ENCODE measurements at places on chromosomes 3 and 15.
A peak's percentile ranks its signal among the peaks of the same experiment; 100 is the strongest.

DNA sequence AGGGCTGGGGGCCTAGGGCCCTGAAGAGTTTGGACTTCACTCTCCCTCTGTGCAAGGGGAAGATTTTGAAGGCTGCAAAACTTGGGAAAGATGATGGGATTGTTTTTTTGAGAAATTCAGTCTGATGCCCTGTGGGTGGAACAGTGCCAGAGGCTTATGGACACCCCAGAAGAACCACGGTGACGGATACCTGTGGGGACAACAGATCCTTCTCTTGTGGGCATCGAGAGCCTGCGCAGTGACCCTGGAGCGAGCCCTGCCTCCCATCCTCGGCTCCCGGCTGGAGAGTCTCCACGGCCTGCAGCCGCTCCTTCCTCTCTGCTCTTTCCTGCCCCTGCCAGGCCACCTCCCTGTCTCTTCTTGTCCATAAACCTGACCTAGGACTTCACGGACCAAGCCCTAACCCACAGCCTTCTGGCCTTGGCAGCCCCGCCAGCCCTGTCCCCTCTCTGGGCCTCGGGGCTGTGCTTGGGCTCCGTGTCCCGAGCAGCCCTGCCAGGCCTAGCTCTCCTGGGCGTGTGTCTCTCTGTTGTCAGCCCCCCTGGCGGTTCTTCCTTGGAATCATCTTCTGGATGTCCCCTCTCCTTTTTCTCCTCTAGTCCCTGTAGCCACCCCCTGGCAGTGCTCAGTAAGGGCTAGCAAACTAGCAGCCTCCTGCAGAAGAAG lies 98.4 kb downstream of the VGLL4 start:
- DNase-seq = no peak

- no peak for DNase-seq
These were observed 379.9 kb upstream of the RASGRP1 start for GRCh38 chr15:38944536-38944935.

DNA sequence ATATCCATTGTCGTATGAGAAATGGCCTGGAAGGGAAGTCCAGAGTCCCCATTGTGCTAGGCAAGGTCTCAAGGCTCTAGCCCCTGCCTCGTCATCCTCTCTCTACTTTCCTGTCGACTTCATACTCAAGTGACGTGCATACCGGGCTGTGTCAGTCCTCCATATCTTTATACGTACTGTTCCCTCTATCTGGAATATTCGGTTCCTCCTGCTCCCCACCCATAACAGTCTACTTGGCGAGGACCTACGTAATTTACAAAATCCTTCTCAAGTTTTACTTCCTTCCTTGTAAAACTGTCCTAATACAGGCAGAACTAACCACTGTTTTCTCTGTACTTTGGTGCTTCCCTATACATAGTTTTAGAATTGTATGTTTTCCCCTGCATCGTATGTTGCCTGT lies 2.2 kb upstream of the ALPK3 start:
- no peak for DNase-seq

DNA sequence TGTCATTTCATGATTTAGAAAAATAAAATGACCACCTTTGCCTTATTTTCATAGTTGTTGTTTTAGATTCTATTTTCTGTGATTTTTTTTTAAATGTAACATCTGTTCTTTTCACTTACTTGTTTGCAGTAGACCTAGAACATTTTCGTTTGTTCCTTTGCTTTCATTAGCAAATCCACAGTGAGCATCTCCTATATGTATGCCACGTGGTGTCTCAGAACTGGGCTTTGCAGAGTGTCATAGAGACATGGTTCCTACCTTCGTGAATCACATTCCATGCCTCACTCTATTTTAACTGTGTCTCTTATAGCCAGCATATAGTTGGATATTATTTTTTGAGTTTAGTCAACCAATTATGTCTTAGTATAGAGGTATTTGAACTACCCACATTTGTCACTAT lies 118.2 kb downstream of the KLF13 start:
- no peak for DNase-seq

GRCh38 chr3:72270072-72270681 lies 485.2 kb upstream of the PROK2 start:
- DNase-seq = no peak

- no peak for DNase-seq
These were observed 53.0 kb downstream of the TMEM45A start for GRCh38 chr3:100545371-100545770.

DNA sequence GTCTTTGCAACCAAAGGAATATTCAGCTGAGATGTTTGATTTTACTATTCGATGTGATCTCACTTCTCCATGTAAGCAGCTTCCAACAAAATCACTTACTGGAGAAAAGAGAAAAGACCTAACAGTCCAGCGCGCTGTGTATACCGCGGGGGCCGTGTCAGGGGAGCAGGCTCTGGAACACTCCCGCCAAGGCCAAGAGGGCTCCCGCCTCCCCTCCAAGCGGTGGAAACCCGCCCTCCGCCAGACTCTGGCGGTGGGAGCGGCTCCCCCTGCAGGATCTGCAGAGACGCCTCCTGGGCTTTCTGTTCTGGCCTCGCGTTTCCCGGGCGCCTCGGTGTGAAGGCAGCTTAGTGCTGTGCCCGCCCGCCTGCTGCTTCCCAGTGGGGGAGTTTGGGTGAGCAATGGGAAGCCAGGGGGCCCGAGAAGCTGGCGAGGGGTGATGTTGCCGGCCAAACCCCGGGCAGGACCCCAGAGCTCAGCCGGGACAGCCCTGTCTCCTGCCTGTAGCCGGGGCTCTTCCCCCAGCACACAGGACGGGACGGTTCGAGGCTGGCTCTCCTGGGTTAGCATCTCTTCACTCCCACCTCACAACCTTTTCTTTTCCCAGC lies 36.3 kb downstream of the CHST14 start:
- DNase-seq = no peak

GRCh38 chr15:76340803-76341365 lies 4.3 kb downstream of the ISL2 start:
- peak; percentile 25 for DNase-seq

DNA sequence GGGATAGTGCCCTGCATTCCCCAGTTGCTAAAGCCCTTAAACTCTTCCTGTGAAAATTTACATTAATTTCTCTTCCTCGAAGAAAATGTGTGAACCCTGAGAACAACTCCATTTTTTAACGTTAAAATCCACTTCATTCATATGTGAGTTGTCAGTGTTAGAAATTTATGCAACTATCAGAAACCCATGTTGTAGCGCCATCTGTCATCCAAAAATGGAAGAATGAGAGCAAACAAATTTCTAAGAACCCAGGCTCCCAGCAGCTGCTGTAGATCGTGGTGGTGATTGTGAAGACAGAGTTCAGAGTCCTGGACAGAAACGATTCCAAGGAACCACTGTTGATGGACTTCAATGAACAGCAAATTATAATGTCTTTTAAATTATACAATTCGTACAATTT lies 179.7 kb upstream of the NDN start:
- DNase-seq = no peak

Data from left renal cortex interstitium (tissue), 4 donors.